ENCODE measurements at places on chromosomes 12 and 14. TPM values are rescaled to one million over a fixed set of nuclear protein-coding genes. Genes with fewer than 3 reads are reported as not detected.

Gene KCNC2
- polyA plus RNA-seq = not detected

DNA sequence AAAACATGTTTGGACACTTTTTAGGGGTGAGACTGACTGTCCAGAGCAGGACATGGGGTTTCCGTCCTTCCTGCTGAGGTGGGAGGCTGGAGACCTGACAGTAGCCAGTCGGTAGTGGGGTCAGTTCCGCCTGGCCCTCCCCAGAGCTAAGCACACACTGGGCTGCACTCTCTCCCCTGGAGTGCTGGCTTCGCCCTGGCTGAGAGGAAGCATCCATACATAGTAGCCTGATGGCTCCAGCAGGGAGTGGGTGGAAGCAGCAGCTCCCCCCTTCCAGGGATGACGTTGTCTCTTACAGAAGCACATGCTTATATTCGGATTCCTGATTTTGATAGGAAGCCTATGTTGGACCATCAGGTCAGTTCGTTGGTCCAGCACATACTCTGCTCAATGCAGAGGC is 40.4 kb downstream of the SFSWAP start:
- H3K27ac ChIP-seq = no peak overlapping the region
- peaks cover 14% of the 10 kb centered on the region for H3K4me1 ChIP-seq
- DNase-seq = no peak

- no peak overlapping the region for H3K27ac ChIP-seq
- H3K27me3 ChIP-seq = peaks cover 25% of the 10 kb centered on the region
- H3K4me1 ChIP-seq = peaks cover 9% of the 10 kb centered on the region
- no peak for DNase-seq
- H3K4me3 ChIP-seq = peak overlapping the region; percentile 92
Measured at GRCh38 chr12:24903329-24904088, 45.4 kb downstream of the BCAT1 start.

DNA sequence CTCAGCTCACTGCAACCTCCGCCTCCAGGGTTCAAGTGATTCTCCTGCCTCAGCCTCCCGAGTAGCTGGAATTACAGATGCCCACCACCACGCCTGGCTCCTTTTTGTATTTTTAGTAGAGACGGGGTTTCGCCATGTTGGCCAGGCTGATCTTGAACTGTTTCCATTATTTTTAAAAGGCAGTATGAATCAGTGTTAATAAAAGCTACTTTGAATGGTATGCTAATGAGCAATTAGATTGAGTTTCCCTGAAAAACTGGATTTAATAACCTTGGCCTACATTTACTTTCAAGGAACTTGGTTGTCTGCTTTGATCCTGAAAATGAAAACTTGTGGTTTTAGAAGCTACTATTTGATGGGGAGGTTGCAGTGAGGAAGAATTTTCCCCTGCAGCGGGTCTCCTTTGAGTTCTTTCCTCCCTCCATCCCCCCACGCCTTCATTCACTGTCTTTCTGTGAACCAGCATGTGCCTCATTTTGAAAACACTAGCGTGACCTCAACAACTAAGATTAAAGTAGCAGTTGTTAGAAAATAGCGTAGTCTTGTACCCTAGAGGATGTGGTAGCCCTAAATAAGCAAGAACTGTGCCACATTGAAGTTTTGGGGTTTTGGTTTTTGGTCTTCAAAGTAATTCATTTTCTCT is 17.8 kb upstream of the RPS6KA5 start:
- no peak overlapping the region for H3K4me3 ChIP-seq
- no peak overlapping the region for H3K27ac ChIP-seq
- DNase-seq = no peak
- H3K4me1 ChIP-seq = peaks cover 11% of the 10 kb centered on the region
- H3K36me3 ChIP-seq = no peaks in the 10 kb centered on the region

Gene METTL17
- 65.9 TPM for polyA plus RNA-seq

DNA sequence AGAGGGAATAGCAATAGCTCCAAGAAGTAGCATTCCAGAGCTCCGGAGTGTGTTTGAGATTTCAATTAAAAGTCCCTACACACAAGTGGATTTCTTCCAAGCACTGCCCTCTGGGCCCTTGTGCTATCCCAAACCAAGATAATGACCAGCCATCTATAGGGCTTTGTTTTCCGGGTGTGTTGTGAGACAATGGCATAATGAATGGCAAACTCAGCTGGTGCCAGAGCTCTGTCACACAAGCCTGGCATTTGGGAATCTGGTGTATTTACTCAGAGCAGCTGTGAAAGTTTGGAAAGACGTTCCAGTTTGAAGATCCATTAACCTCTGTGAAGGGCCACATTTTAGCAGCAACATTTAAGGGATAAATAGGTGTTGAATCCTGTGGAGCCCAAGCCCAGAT is 61.2 kb upstream of the TMTC2 start:
- DNase-seq = no peak
- H3K27ac ChIP-seq = no peak overlapping the region
- no peaks in the 10 kb centered on the region for H3K27me3 ChIP-seq
- no peak overlapping the region for H3K4me3 ChIP-seq

Gene CHURC1
- 132 TPM for polyA plus RNA-seq

Gene CLEC9A
- polyA plus RNA-seq = not detected

GRCh38 chr14:36069535-36069900 is 107.0 kb downstream of the PTCSC3 start:
- no peaks in the 10 kb centered on the region for H3K4me1 ChIP-seq
- no peak overlapping the region for H3K27ac ChIP-seq
- peaks cover 12% of the 10 kb centered on the region for H3K27me3 ChIP-seq
- DNase-seq = no peak

Data from naive B cell (primary cell).